ENCODE measurements at places on chromosomes 2 and 18. TPM values are rescaled to one million over a fixed set of nuclear protein-coding genes. Genes with fewer than 3 reads are reported as not detected.

PFN4 gene
- total RNA-seq: 1.3 TPM

C18orf63 gene
- not detected for total RNA-seq

SLC38A11 gene
- total RNA-seq: 13.4 TPM

NTSR2 gene
- total RNA-seq: not detected

SLC5A7 gene
- total RNA-seq: 0.36 TPM

GRCh38 chr18:22974001-22974400, 40.9 kb downstream of the RBBP8 start:
- no peak overlapping the region for H3K4me3 ChIP-seq
- no peak for DNase-seq
- peaks cover 11% of the 10 kb centered on the region for H3K4me1 ChIP-seq
- H3K27ac ChIP-seq: no peak overlapping the region
- no peaks in the 10 kb centered on the region for H3K27me3 ChIP-seq

GRCh38 chr2:14632133-14632936, at the start of gene LRATD1:
Gene LRATD1 (plus strand): TSS chr2:14632717. CDS start chr2:14633980, 1,263 bp downstream.
- DNase-seq: peak; percentile 88
- H3K27me3 ChIP-seq: peaks cover 57% of the 10 kb centered on the region
- peak within 1 kb of the TSS; percentile 98 for H3K4me3 ChIP-seq
- peak within 1 kb of the TSS; percentile 72 for H3K27ac ChIP-seq
- H3K36me3 ChIP-seq: peaks cover 5% of the 10 kb centered on the region

- peaks cover 22% of the 10 kb centered on the region for H3K4me1 ChIP-seq
- no peaks in the 10 kb centered on the region for H3K27me3 ChIP-seq
- no peaks in the 10 kb centered on the region for H3K36me3 ChIP-seq
- peak overlapping the region; percentile 48 for H3K4me3 ChIP-seq
These were observed 58.1 kb upstream of the TTN start for GRCh38 chr2:178865146-178865936.

GRCh38 chr2:124025171-124025580, at the start of gene CNTNAP5:
Gene CNTNAP5 (plus strand): TSS chr2:124025287. CDS start chr2:124025651, 364 bp downstream.
- no peak within 1 kb of the TSS for H3K27ac ChIP-seq

GRCh38 chr18:3671176-3671575, 221.2 kb downstream of the TGIF1 start:
- H3K4me3 ChIP-seq: no peak overlapping the region
- peak overlapping the region; percentile 37 for H3K27ac ChIP-seq
- no peak for DNase-seq
- H3K4me1 ChIP-seq: peaks cover 28% of the 10 kb centered on the region
- H3K36me3 ChIP-seq: no peaks in the 10 kb centered on the region

GRCh38 chr2:42756966-42757513, 6.9 kb downstream of the OXER1 start:
- no peak overlapping the region for H3K27ac ChIP-seq
- peaks cover 25% of the 10 kb centered on the region for H3K4me1 ChIP-seq
- no peak for DNase-seq
- no peak overlapping the region for H3K4me3 ChIP-seq
- peaks cover 3% of the 10 kb centered on the region for H3K36me3 ChIP-seq

DNA sequence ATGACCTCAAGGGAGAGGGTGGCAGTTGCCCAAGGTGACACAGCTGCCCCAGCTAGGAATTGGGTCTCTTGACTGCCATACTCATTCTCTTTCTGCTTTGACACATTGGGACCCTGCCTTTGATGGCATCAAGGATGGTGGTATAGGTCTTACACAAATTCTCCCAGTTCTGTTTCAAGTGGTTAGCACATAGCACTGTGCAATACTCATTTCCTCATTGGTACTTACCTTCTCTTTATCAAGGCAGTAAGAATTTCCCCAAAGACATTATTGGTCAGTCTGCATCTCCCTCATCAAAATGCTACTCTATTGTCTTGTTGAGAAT, 35.9 kb upstream of the CCDC93 start:
- H3K27me3 ChIP-seq: peaks cover 64% of the 10 kb centered on the region
- no peaks in the 10 kb centered on the region for H3K36me3 ChIP-seq
- H3K4me1 ChIP-seq: peaks cover 9% of the 10 kb centered on the region
- H3K27ac ChIP-seq: no peak overlapping the region
- no peak for DNase-seq

- H3K4me3 ChIP-seq: no peak overlapping the region
- H3K27me3 ChIP-seq: no peaks in the 10 kb centered on the region
- H3K27ac ChIP-seq: no peak overlapping the region
- H3K36me3 ChIP-seq: peaks cover 17% of the 10 kb centered on the region
- no peak for DNase-seq
- H3K4me1 ChIP-seq: peaks cover 42% of the 10 kb centered on the region
These were observed 109.2 kb upstream of the MGAT5 start for GRCh38 chr2:134144651-134145050.

- no peaks in the 10 kb centered on the region for H3K27me3 ChIP-seq
- no peak overlapping the region for H3K4me3 ChIP-seq
- H3K27ac ChIP-seq: no peak overlapping the region
- no peak for DNase-seq
- no peaks in the 10 kb centered on the region for H3K4me1 ChIP-seq
- peaks cover 29% of the 10 kb centered on the region for H3K36me3 ChIP-seq
These were observed 41.1 kb downstream of the RAB3GAP1 start for GRCh38 chr2:135093193-135093592.

DNA sequence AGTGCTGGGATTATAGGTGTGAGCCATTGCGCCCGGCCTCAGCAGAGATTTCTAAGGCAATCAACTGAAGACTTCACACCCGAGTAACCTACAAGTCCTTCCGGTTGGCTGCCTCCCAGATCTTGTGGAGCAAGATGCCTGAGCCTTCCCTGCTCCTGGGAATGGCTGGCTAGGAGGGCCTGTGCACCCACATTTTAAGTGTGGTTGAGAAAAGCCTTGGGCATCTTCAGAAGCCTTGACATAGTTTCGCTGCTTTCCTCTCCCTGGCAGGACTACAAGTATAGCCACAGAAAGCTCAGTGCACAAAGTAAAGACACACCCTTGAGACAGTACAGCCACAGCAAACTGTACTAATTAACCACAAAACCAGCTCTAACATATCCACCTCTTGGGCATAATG, 35.2 kb downstream of the E2F6 start:
- no peaks in the 10 kb centered on the region for H3K4me1 ChIP-seq
- DNase-seq: no peak
- no peak overlapping the region for H3K27ac ChIP-seq
- H3K4me3 ChIP-seq: no peak overlapping the region
- no peaks in the 10 kb centered on the region for H3K27me3 ChIP-seq

GRCh38 chr2:6845312-6845711, 20.4 kb downstream of the CMPK2 start:
- no peaks in the 10 kb centered on the region for H3K4me1 ChIP-seq
- no peak overlapping the region for H3K4me3 ChIP-seq
- H3K27ac ChIP-seq: no peak overlapping the region

GRCh38 chr18:8176554-8176953, 432.7 kb upstream of the RAB12 start:
- DNase-seq: no peak
- peaks cover 4% of the 10 kb centered on the region for H3K36me3 ChIP-seq
- peaks cover 29% of the 10 kb centered on the region for H3K4me1 ChIP-seq
- H3K27me3 ChIP-seq: no peaks in the 10 kb centered on the region

DNA sequence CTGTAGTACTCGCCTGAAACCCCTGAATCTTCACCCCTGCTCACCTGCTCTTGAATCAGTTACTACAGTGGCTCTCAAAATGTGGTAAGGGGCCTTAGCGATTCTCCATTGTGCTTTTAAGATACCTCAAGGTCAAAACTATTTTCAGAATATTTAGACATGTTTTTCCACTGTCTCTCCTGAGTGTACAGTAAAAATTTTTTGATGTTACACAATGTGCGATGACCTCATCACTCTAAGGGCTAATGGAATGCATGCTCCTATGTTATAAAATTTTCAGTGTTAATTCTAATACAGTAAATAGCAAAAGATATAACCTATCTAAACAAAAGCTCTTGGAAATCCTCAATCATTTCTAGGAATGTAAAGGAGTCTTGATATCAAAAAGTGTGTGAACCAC, 336.9 kb upstream of the PKDCC start:
- no peak overlapping the region for H3K27ac ChIP-seq
- no peak overlapping the region for H3K4me3 ChIP-seq
- DNase-seq: no peak
- no peaks in the 10 kb centered on the region for H3K27me3 ChIP-seq
- H3K4me1 ChIP-seq: peaks cover 19% of the 10 kb centered on the region

GRCh38 chr2:231294571-231295362, 96.3 kb downstream of the ARMC9 start:
- no peak overlapping the region for H3K4me3 ChIP-seq
- DNase-seq: no peak
- H3K27me3 ChIP-seq: no peaks in the 10 kb centered on the region
- peaks cover 25% of the 10 kb centered on the region for H3K36me3 ChIP-seq
- no peak overlapping the region for H3K27ac ChIP-seq
- H3K4me1 ChIP-seq: peaks cover 14% of the 10 kb centered on the region

GRCh38 chr2:40315683-40316082, 136.2 kb downstream of the SLC8A1 start:
- peaks cover 21% of the 10 kb centered on the region for H3K4me1 ChIP-seq
- no peaks in the 10 kb centered on the region for H3K27me3 ChIP-seq
- no peak overlapping the region for H3K27ac ChIP-seq
- H3K4me3 ChIP-seq: no peak overlapping the region
- H3K36me3 ChIP-seq: no peaks in the 10 kb centered on the region

DNA sequence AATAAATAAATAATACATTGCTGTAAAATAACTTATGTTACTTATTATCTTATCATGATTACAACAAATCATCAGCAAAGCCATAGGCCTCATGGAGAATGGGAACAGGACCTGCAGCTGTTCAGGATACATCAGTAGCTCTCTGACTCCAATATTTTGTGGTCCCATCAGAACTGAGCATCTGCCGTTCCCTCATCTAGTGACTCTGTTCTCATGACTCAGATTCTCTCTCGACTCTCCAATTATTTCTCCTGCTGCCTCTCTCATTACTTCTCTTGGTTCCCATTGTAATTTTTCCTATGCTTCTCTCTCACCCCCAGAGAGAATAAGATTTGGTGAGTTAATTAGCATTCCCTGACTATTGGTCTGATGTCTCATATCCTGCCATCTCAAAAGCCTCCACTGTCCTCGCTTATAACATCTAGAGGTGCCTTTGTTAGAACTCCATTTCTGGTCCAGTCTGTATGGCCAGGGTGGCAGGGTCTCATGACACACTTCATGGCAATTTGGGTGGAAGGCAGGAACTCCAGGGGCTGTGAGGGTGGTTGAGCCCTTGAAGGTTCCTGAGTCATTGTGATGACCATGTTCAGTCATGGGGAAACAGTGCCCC, 78.0 kb upstream of the TANC1 start:
- no peak for DNase-seq
- peak overlapping the region; percentile 89 for H3K27ac ChIP-seq
- no peaks in the 10 kb centered on the region for H3K36me3 ChIP-seq
- peak overlapping the region; percentile 48 for H3K4me3 ChIP-seq
- H3K27me3 ChIP-seq: no peaks in the 10 kb centered on the region
- H3K4me1 ChIP-seq: peaks cover 27% of the 10 kb centered on the region

- H3K27me3 ChIP-seq: no peaks in the 10 kb centered on the region
- H3K4me1 ChIP-seq: peaks cover 5% of the 10 kb centered on the region
- H3K4me3 ChIP-seq: no peak overlapping the region
- H3K36me3 ChIP-seq: peaks cover 22% of the 10 kb centered on the region
These were observed 81.7 kb upstream of the STK17B start for GRCh38 chr2:196253116-196253480.

DNA sequence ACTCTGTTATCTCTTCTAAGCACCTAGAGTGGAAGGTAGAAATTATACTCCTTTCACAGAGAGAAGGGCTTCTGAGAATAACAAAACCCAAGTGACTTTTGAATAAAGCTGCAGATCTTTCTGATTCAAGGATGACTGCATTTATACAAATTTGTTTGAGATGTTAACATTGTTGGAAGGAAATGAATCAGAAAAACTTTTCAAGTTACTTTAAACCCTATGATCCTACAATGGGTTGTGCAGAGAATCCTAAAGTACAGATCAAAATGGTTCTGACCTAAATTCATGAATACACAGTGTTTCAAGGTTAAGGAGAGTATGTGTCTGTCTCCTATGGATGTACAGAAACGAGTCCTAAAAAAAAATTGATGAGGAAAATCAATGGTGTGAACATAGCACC, 1.8 kb downstream of the RFTN2 start:
- H3K36me3 ChIP-seq: peaks cover 22% of the 10 kb centered on the region
- H3K4me3 ChIP-seq: peak overlapping the region; percentile 79
- H3K4me1 ChIP-seq: peaks cover 5% of the 10 kb centered on the region
- peak overlapping the region; percentile 3 for H3K27ac ChIP-seq
- DNase-seq: no peak
- H3K27me3 ChIP-seq: peaks cover 4% of the 10 kb centered on the region

DNA sequence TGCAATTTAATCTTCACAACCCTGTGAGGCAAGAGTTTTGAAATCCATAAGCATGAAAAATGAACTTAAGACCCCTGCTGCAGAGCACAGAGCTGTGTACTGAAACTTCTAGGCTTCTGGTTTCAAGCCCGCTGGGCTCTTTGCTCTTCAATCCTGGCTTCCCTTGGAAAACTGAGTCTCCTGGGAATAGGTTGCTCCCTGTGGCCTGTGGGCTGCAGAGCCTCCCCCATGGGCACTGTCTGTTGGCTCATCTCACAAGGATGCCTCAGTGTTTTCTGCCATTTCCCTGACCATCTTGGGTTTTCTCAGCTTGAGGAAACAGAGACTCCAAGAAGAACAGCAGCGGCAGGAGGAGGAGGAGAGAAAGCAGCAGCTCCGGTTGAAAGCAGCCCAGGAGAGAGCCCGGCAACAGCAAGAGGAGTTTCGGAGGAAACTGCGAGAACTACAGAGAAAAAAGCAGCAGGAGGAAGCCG, 44.5 kb downstream of the SUMO1 start:
- no peak overlapping the region for H3K27ac ChIP-seq
- DNase-seq: no peak
- no peaks in the 10 kb centered on the region for H3K27me3 ChIP-seq
- no peaks in the 10 kb centered on the region for H3K36me3 ChIP-seq

DNA sequence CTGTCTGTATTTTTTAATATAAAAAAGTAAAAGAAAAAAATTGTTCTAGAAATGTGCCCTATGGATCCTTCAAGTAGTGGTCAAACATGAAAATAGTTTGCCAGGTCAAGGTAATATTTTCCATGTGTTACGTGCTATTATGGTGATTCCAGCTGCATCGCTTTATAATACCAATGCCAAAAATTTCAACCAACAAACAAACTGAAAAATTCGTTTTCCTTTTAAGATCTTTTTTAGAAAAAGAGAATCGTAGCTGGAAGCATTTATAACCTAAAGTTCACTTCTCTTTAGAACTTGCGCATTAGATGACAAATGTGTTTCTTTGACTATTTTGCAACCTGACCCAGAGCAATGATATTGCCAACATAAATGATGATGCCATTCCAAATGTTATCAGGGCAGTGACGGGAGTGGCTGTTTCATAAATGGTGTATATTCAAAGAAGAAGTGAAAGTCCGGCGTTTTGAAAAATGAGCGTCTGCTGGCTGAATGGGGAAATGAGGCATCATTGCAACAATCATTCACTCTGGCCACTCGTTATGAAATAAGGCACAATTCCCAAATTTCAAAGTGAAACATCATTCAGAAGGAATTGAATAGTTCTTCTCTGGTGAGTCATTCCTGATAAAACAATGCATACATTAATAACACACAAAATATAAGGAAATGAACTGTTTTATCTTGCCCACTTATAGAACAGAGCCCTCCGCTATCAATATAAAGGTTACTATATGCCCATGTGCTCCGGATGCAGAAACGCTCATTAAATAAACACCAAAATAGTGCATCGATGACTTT, 297.4 kb downstream of the TGIF1 start:
- H3K4me1 ChIP-seq: no peaks in the 10 kb centered on the region
- no peaks in the 10 kb centered on the region for H3K36me3 ChIP-seq
- H3K4me3 ChIP-seq: no peak overlapping the region
- no peak overlapping the region for H3K27ac ChIP-seq

- H3K4me3 ChIP-seq: no peak overlapping the region
- no peaks in the 10 kb centered on the region for H3K36me3 ChIP-seq
- no peak for DNase-seq
- H3K4me1 ChIP-seq: no peaks in the 10 kb centered on the region
These were observed 801.1 kb upstream of the RAB6C start for GRCh38 chr2:129178356-129178755.

- no peak overlapping the region for H3K27ac ChIP-seq
- peaks cover 3% of the 10 kb centered on the region for H3K4me1 ChIP-seq
- no peaks in the 10 kb centered on the region for H3K36me3 ChIP-seq
- H3K4me3 ChIP-seq: no peak overlapping the region
These were observed 269.6 kb downstream of the ARHGAP15 start for GRCh38 chr2:143398781-143399180.

All from type B pancreatic cell (in vitro differentiated cells).